ENCODE measurements at places on chromosomes 3 and 15.

GRCh38 chr3:193174140-193174539, 66.9 kb upstream of the PLAAT1 start:
- peak; percentile 1 for DNase-seq

DNA sequence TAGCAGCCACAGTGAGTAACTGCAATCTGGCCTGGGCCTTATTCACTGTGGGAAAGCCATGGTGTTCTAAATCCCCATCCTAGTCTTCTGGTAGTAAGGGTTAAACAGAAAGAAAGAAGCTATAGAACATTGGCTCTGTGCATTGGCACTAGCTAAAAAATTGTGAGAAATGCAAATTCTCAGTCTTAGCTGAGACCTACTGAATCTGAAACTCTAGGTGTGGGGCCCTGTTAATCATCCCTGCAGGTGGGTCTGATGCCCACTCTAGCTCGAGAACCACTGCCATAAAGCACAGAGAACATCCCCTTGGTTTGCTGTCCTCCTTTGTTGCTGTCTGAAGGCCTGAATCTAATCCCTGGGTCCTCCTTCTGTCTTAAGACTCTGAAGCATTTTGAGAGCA, 59.3 kb downstream of the MEIS2 start:
- DNase-seq = no peak

GRCh38 chr3:128987302-128988100, 6.4 kb downstream of the CFAP92 start:
- no peak for DNase-seq

GRCh38 chr15:53829923-53830459, 70.5 kb upstream of the WDR72 start:
- DNase-seq = no peak

DNA sequence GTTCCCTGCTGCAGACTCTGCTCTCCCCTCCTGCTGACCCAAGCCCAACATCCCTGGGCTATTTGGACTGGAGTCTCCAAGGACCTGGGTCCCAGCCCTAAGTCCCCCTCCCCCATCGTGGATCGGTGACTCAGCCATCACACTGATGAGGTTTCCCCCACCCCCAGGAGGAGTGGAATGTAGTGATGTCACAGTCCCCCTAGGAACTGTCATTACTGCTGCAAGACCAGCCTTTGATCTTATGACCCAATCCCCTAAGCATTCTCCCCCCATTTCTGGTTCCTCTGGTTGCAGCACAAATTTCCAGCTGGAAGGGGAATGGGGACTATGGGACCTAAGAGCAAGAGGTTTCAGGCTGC, 63.4 kb upstream of the CSPG4 start:
- DNase-seq = peak; percentile 81

DNA sequence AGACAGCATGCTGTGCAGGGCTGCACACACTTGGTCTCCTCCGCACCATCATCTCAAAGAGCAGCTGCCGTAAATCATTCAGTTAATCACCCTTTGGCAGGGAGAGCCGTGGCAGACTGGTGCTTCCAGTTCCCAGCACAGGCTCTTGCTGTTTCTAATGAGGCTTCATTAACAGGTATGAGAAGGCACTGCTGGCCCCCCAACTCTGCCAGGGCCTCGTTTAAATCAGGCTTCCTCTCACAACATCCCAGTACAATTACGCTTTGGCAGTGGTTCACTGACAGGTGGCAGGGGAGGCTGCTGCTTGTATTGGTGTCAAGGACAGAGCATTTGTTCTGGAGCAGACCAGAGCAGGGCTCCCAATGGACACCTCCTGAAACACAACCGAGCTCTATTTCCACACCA, 77.1 kb downstream of the BFSP2 start:
- no peak for DNase-seq

GRCh38 chr3:33317963-33318709, 40.9 kb downstream of the FBXL2 start:
- DNase-seq = no peak

- DNase-seq = no peak
These were observed 507.7 kb downstream of the IGSF11 start for GRCh38 chr3:118526758-118527513.

- DNase-seq = no peak
These were observed 156.0 kb upstream of the MCTP2 start for GRCh38 chr15:94075349-94075748.

DNA sequence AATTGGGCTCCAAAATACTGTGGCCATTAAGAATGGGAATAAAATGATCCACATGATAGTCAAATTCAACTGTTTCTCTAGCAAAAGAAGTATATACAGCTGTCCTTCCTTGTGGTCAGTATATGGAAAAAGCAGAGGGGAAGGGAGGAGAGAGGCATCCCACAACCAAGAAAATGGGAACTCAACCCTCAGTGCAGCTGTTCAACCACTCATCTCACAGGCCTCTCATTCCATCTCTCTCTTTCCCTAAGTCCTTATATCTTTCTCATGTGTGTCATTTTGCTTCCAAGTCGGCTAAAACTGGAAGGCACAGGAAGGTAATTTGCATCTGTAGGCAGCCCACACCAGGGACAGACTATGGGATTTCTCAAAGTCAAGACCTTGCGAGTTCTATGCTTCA, 27.5 kb downstream of the AVEN start:
- DNase-seq = no peak

- DNase-seq = no peak
These were observed 116.8 kb upstream of the COL8A1 start for GRCh38 chr3:99521551-99521950.

- no peak for DNase-seq
These were observed 104.4 kb downstream of the MYLK start for GRCh38 chr3:123779655-123780231.

DNA sequence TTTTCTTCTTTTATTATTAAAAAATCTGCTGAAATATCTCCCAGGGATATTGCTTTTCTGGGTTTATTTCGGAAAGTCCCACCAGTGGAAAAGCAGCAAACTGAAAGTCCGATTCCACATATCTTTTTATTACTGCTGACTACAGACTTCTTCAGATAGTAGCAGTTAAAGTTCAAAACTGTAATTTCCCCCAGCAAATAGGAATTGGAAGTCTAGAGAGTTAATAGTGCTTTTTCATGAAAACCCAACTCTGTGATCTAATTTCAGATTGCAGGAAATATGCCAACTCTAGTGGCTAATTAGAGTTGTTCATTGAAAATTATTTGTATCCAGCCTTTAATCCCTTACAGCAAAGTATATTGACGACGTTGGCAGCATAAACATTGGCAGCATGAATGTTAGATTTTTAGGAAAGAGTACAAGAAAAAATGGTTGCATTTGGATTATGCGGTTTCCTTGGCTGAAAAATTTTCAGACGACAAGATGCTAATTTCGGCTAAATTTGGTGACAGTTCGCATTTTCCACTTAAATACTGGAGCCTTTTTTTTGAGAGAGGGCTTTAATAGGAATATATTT, 472.9 kb upstream of the CBLB start:
- DNase-seq = no peak

DNA sequence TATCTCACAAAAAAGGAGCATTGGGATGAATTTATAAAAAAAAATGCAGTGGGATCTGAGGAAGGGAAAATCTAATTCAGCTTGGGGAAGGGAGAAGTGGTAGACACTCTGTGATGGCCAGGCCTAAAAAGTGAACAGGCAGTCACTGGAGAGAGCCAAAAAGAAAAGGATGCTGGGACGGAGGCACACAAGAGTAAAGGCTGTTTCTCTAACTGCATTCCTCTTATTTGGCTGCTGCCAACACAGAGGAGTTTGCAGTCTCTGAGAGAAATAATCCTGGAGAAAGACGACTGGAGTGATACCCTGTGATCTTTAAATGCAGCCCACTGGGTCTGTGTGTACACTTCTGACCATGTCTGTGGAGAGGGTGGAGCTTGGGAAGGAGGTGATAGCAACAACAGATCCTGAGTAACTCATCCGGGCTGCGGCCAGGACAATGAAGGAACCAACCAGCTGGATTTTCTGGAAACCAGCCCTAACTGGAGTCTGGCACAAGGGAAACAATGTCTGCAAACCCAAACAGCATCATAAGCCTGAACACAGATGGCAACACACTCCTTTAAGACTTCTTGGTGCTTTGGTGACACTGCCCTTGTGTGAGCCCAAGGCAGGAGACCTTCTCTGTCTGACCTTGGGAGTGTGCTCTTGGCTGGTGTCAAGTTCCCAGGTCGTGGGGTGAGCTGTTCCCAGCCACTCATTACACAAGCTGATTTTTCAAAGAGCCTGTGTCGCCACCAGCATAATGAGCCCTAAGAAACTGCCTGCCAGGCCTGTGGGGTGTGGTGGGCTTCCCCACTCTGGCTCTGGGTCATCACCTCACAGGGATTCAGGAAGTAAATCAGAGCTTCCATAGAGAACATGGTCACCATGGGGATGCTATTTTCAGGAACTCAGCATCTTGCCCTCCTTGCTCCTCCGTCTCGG, 8.0 kb downstream of the FYCO1 start:
- peak; percentile 13 for DNase-seq

- no peak for DNase-seq
These were observed 206.4 kb upstream of the CFAP20DC start for GRCh38 chr3:59256230-59256629.

DNA sequence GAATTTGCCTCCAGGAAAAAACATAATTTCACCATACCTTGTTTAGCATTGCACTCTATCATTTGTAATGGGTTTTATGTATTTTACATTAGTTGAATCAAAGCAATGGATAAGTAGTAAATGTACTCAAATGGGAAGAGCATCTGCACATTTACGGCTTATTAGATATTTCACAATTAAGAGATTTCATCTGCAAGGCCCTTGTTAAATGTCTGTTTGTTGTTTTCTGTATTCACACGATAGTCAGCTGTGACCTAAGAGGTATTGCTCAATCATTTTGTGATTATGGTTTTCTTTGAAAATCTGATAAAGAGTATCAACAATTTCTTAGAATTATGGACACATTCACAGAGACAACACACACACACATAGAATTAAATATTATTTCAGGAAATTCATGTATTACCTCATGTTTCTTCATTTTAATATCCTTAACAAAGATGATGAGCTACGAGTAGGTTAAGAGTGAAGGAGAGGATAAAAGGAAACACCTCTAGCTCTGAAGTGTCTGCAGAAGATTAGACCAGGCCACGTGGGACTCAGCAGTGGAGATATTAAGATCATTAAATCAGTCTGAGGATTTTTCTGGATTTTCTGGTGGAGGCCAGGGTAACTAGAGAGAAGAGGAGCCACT, 121.9 kb upstream of the POU1F1 start:
- no peak for DNase-seq

- DNase-seq = no peak
These were observed 238.0 kb downstream of the CACNA2D3 start for GRCh38 chr3:54360320-54360719.

DNA sequence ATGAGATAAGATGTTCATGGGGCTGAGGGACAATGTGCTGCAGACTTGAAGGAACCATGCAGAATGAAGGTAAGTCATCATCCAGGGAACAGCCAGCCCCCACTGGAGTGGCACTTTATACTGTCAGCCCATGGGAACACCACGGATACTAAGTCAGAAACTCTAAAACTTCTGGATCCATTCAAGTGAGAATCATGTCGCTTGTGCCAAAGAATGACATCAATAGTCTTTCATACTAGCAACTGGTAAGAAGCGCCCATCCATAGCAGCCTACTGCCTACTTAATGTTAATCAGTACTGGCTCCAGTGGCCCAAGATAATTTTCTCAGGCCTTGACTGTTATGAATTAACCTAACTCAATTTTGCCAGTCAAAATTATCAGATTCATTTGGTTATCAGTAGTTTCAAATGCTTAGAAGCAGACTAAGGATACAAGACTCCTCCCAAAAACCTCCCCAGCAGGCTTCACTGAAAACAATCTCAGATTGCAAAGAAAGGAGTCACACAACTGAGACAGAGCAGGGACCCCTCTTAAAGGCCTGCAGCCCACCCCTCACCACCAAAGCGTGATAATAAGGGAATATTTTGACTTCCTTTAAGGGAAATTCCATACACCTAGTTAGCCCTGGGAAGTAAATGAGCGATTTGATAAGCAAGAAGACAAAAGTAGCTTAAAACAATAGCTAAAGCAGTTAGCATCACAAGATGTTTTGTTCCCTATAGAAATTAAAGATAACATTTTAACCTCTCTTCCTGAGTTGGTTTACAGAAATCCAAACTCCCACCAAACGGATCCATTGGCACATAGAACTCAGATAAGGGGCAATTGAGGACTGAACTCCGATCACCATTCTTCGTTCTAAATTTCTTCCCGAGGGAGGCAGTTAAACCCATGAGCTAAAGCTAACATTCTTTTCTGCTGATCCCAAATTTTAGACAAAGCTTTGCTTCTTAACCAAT, 98.8 kb downstream of the TGFBR2 start:
- peak; percentile 72 for DNase-seq

DNA sequence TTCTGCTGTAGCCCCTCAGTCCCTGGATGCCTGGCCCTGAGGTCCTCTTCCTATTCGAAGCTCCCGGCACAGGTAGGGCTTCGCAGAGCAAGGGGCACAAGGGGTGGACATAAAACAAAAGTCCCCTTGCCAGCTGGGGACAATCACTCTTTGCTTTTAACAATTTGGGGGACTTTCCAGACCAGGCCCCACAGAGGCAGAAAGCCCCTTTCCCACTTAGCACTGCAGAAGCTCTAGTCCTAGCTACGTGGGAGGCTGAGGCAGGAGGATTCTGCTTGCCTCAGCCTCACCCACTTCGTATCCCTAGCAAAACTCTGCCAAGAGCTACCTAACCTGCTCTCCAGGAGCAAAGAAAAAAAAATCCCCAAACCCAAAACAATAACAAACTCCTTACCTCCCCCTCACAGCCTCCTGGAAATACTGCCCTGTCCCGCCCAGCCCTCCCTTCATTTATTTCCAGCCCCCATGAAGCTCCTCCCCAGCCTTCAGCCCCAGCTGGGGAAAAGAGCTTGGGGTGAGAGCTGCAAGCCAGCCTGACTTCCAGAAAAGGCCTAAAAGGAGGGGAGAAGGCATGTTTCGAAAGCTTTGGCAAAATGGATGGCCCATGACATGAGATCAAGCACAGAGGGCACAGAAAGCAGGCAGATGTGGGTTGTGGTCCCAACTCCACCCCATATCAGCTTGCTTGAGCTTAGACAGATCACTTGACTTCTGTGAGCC, at the start of gene CIDEC:
Gene CIDEC, minus strand, starts transcription at position 424 of the 720 bp plus-strand sequence. CDS start 1,767 bp downstream, outside the sequence.
- no peak for DNase-seq

DNA sequence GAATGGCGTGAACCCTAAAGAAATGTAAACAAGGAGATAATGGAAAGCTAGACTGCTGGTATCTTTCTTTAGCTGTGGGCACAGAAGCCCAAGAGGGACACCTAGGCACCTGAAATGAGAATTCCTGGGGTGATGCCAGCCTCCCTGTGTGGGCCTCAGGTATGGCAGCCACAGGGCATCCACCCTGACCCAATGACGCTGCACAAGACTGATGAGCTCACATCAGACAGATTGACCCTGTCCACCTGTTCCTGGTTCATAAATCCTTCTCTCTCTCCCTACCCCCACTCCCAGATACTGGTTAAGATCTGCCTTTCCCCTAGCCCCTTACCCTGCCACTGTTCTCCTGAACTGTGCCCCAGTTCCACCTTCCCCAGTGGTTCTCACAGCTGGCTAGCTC, 1.5 kb downstream of the GLB1 start:
- peak; percentile 58 for DNase-seq

- no peak for DNase-seq
These were observed 709.4 kb upstream of the NR2F2 start for GRCh38 chr15:95620934-95621579.

DNA sequence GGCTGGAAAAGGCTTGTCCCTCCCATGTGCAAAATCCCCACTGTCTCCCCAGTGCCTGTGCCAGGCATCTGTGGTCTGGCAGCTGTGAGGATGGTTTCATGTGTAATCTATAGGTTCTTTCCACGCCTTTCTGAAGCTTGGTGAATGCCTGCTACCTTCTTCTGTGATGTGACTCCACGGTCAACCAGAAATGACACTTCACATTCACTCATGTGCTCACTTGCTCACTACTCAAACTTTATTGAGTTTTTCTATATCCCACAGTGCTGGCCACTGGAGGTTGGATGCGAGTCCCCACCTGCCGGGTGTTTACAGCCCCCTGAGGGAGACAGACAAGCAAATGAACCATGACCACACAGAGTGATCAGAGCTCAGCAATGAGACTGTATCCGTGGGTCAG, 27.9 kb upstream of the TLE3 start:
- DNase-seq = no peak
